ENCODE measurements at places on chromosomes 7 and 10.

DNA sequence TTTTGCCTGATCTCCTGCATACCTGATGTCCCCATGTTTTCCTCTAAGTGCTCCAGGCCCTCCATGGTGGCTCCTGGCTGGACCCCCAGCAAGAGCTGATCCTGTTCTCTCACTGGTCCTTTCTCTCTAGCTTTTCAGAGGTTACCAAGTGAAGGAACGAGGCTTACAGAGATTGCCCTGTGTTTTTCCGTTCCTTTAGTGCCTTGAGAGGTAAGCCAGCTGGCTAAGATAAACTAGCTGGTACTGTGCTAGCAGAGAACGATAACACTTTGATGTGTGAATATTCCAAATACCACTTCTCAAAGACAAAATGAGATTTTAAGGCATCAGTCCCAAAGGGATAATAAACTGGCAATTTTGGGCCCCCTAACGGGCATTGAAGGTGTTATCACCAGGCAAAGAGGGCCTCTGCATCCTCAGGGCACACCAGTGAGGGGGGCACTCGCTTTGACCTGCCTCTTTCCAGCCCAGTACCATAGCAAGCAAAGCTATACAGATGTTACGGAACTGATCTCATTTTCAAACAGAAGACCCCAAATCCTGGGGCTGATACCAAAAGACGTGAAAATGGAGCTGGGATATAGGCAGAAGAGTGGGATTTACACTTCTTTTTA lies 8.4 kb upstream of the CCNY start:
- DNase-seq = no peak

DNA sequence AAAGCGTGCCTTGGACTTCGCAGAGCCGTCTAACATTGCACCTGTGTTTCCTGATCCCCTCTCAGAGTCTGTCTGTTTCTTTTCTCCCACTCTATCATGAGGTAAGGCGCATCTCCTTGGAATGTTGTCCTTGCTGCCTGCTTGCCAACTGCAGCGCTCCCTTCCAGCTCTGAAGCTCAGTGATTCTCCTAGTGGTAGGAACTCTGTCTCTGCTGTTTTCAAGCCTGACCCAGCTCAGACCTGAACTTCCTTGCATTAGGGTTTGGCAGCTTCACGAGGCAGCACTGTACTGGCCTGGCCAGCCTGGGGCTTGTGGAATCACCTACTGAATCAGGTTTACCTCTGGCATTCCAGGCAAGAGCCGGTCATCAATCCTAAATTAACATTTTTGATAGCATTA lies 123.9 kb downstream of the CREB5 start:
- DNase-seq = no peak

GRCh38 chr7:157282141-157282801 lies 54.5 kb upstream of the DNAJB6 start:
- no peak for DNase-seq

DNA sequence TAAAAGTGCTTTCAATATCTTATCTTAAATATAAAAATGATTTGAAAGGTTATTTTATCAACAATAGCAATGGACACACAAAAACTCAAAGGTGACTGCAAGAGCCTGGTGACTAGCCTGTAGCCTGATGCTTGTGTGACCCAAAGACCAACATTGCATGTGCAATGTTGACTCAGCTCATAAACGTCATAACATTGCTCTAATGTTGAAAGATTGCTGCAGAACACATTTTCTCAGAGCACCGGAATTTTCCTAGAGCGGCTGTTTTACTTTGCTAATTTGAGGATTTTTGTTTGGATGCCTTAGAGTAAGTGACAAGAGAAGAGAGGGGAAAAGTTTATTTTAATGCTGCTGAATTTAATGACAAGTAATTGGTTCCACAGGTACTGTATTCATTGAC lies 107.1 kb downstream of the RAB18 start:
- no peak for DNase-seq

GRCh38 chr10:14524691-14525324 lies 194.1 kb upstream of the FRMD4A start:
- DNase-seq = no peak

DNA sequence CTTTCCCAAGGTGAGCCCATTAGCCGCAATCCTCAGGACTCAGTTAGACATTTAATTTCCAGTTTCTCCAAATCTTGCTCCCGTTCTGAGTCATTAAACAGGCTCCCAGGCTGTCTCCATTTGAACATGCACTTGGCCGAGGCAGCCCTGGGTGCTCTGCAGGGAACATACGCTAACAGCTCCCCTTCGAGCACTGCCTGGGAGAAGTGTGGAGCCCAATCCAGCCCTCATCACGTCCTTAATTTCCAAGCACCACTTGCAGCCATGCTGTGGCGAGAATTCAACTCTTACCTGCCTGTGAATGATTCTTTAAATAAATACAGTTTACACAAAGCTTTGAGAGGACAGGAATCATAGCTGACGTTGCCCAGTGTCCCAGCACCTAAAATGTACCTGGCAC lies 218.2 kb downstream of the CCSER2 start:
- no peak for DNase-seq

DNA sequence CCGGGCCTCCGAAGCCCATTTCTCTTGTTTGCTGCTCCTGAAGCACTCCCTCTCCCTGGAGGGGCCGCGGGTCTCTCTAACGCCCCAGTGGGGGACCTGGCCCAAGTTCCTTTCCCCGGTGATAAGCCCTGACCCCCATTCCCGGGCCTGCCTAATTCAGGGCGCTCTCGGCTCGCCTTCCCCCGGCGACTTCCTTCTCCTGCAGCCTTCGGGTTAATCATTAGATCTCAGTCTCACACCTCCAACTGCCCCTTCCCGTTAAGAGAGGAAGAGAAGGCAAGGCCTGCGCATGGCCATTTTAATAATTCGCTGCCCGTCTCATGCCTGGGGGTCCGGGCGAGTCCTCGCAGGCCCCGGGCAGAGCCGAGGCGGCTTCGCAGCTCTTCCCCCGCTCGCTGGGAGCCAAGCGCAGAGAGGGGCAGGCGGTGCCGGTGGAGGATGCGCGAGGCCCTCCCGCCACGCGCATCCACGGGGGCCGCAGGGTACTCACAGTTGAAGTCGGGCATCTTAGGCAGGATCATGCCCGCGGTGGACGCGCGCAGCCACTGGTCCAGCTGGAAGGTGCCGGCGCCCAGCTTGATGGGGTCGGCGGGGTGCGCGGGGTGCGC lies 1.2 kb downstream of the MNX1 start:
- DNase-seq = no peak

DNA sequence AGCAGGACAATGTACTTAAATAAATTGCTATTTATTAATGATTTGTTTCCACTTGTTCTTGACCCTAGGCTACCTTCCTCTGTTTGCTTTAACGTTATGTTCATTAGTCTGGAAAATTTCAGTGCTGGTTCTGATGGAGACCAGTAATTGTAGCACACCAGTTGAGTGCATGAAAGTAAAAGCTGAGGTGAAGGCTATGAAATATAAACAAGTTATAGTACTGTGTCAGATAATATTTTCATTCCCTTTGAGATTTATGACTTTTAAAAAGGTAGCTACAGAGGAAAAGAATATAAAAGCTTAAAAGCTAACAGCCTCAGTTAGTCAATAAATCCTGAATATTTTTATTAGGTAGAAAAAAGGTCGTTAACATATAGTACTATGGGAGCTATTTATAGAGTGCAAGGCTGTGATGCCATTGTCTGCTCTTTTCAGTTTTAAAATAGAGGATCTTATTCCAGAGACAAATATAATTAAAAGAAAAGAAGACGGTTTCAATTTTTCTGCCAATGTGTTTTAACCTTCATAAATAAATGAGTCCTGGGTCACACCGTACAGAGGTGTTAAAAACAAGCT lies 351.8 kb upstream of the ETV1 start:
- DNase-seq = no peak

GRCh38 chr7:117946151-117946633 lies 73.0 kb upstream of the CTTNBP2 start:
- no peak for DNase-seq

DNA sequence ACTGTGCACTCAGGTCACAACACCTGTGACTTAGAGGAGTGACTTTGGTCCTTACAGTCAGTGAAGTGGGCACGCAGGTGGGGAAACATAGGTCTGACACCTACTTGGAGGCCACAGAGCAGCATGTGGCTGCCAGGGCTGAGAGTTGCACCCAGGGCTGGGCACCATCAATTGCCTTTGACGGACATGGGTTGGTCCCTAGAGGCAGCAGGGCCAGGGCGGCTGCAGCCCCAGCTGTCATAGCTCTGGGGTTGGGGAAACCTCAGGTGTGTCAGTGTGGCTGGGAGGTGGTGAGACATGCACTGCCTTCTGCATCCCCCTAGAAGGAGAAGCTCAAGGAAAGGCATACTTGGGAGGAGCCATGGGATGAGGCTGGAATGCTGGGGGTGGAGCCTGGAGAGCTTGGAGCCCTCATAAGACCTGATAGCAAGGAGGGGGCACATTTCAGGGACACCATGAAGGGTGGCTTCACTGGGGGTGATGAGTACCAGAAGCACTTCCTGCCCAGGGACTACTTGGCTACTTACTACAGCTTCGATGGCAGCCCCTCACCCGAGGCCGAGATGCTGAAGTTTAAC lies at the start of gene INMT:
Gene INMT (plus strand): TSS at position 440 of the 578 bp plus-strand sequence. CDS start 16 bp downstream, at position 456.
- no peak for DNase-seq

GRCh38 chr7:106258789-106259188 lies 26.0 kb downstream of the NAMPT start:
- DNase-seq = no peak

DNA sequence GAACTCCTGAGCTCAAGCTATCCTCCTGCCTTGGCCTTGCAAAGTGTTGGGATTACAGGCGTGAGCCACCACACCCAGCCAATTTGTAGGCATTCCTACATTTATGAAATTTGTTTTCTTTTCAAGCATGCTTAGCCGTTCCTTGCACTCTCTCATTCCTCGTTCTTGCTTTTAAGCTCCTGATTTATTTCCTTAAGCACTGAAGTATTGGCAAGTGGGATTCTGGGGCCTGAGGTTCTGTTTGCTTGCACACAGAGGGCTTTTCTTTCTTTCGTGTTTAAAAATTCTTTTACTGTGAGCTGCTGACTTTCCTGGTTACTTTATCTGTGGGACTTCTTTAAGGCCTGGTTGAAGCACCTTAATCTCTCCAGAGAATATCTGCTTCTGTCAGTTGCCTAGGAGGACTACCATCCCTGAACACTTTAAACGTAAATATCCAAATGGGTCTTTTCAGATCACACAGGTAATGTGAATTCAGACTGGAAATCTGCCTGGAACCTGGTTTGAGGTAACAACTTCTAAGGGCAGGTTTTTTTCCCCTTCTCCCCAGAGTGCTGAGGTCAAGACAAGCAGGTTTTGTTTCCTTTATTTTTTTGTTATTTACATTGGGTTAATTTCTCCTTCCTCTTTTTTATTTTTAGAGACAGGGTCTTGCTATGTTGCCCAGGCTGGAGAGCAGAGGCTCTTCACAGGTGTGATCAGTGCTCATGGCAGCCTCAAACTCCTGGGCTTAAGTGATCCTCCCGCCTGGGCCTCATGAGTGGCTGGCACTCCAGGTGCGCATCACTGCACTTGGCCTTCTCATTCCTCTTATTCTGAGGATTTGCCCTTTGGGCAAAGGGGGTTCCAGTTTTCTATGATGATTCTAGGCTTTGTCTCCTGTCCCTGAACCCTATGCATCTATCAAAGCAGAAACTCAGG lies 102.9 kb downstream of the PFKFB3 start:
- DNase-seq = no peak

- DNase-seq = no peak
Observed at GRCh38 chr7:27200761-27201579, 1.1 kb upstream of the HOXA13 start.

DNA sequence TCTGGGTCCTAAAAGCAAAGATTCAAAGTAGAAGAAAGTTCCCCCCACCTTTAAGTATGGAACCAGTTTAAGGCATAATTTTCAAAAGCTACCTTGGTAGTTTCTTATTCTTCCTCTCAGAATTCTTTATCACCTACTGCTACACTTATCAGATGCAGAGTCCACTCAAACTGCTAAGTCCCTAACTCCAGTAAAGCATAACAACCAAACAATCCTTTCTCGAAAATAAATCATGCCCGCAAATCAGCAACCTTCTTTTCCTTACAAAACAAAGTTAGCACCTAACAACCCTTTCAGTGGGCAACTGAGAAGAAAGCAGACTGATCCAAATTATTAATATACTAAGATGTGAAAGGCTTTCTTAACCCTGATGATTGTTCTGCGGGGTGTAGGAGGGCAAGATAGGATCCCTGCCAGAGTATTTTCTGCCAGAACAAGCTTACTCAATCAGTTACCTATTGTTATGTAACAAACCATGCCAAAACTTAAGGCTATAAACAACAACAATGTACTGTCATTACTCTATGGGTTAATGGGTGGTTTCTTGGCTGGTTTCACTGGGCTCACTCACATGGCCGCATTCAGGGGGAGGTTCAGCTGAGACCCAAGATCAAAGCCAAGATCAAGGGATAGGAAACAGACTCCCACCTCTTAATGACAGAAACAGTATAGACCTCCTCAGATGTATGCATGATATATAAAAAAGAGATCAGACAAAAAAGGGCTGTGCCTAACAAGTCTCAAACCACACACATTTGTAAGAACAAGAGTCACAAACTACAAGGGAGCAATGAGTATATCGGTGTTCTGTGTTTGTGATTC lies 42.0 kb downstream of the CCDC6 start:
- no peak for DNase-seq

DNA sequence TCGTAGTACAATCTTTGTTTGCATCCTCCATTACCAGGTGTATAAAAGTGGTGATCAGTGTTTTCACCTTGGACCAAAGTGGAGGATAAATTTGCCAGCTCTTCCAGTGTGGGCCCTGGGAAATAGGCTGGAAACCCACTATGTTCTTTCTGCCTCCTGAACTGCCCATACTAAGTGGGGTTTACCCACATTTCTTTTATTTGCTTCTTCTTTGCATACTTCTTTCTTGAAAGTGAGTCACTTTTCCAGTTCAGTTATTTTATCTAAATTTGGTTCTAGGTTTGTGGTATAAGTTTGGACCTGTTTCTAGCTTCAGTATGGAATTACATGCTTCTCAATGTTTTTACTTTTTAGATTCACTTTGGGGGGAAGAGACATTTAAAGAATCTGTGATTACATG lies 126.2 kb upstream of the ACBD5 start:
- no peak for DNase-seq

DNA sequence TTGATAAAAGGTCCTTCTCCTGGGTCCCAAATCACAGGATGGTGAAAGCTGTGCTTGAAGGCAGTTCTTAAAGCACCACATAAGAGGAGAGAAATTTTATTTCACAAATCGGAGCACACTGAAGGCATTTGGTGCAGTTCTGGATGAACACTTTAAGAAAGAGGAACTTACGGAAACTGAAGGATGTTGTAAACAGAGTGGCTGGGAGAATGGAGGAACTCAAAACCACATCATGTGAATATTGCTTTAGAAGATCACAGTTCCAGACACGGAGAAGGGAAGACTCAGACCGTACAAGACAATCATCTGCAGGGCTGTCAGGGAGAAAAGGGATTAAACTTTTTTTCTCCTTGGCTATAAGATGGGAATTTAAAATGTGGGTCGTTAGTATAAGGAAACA lies 9.0 kb upstream of the GPR141 start:
- no peak for DNase-seq

- no peak for DNase-seq
Observed at GRCh38 chr7:97025130-97025499, 484 bp upstream of the DLX5 start.

DNA sequence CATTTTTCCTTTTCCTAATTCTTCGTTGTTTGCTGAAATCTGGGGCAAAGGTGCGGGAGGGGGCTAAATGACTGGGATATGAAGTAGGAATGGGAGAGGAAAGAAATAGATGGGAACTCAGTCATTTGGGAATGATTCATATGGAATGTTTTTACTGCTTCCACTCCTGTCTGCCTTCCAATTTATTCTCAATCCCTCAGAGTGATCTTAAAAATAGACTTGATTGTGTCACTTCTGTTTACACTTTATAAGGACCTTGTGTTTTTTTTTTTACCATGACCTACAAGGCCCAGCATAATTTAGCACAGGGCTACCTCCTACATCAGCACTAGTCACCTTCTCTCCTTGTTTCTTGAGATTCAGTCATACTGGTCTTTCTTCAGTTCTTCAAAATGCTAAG lies 97.9 kb downstream of the PTEN start:
- no peak for DNase-seq
